Upper lobe of left lung (tissue), 6 donors: ENCODE measurements at places on chromosomes 2 and 18. TPM values are rescaled to one million over a fixed set of nuclear protein-coding genes. Genes with fewer than 3 reads are reported as not detected.

DNA sequence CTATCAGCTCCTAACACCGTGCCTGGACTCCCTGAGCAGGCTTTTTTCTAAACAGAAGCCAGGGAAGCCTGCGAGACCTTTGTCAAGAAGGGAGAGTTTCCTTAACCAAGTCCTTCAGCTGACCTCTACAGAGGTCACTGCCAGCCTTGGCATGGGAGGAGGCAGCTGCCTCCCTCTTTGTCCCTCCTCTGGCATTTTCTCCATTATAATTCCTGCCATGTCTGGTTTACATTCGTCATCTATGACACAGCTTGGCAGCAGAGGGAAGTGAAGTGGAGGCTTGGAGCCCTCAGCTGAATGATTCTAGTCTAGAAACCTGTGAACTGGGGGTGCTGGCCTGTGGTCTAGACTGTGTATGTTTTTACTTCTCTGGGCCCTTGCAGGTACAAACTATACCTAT, 22.5 kb downstream of the LIPG start:
- no peak for DNase-seq

GMCL1 gene
- total RNA-seq, result 23.1 TPM

- DNase-seq, result no peak
Measured at GRCh38 chr2:148568597-148568996, 76.0 kb upstream of the EPC2 start.

- DNase-seq, result no peak
Measured at GRCh38 chr2:132384491-132385151, 32.0 kb upstream of the GPR39 start.

SMAD4 gene
- 97.4 TPM for total RNA-seq

DNA sequence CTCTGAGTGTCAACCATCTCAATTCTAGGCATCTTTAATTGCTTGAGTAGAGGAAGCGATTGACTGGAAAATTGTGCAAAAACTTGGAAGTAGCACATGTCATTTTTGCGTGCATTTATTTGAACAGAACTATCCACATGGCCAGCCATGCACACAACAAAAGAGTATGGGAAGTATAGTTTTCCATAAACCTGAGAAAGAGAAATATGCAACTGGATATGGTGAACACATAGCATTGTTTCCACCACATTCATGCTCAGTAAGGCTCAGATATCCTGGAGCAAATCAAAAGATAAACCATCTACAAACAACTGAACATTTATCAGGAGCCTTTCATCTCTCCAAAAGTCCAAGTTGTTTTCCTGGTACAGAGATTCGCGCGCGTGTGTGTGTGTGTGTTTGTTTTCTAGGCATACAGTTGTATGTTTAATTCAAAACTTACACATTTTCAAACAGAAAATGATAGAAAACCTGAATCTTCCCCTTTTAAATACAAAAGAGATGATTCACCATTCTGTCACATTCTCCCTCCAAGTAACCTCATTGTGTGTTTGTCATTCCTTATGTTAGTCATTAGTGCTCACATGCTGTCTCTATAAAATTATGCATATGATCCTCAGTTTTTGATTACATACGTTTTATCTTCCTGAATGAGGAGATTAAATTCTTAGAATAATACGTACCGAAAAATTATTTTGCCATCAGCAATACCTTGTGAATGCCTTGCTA, 780.4 kb upstream of the NRXN1 start:
- no peak for DNase-seq

GRCh38 chr2:100274566-100275199, 47.6 kb downstream of the LONRF2 start:
- no peak for DNase-seq
